ENCODE measurements at places on chromosomes 3 and 15. TPM values are rescaled to one million over a fixed set of nuclear protein-coding genes. Genes with fewer than 3 reads are reported as not detected.

DNA sequence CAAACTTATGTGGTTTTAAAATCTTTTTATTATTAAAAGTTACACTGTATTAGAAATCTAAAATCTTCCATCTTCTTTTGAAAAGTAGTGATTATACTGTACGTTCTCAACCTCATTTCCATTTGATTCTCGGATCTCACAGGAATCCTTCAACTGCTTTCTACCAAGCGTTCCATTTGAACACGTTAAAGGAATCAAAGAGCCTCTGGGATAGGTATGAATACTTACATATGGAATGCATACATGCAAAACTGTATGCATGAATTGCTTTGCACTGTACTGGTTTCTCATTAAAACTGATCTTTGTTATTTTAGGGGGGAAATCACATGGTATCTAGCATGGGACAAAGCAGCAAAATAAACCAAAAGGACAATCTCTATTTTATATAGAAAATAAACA is 14.8 kb downstream of the TSC22D2 start:
- no peak for DNase-seq

CLDN1 gene
- total RNA-seq = 0.13 TPM

DNA sequence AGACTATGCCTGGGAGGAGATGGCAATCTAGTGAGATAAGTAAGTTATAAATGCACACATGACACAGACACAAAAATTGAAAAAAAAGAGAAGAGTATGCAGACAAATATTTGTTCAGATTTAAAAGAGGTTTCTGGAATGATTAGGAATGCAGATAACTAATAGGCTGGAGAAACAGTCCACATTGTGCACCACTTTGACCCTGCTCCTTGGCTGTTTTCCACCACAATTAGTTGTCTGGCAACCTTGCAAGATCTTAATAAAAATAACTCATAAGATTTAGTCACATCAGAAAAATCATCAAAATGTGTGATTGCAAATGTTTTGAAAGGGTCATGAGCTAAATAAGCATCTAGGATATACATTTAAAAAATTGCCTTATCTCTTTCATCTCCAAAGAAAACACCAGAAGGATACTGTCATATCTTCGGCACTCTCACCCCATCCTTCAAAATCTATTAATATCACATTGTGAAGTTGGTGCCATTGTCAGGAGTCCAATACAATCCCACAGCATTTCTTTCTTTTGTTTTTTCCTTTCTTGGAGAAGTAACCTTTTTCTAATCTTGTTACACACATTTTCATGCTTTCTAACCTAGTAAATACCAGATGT is 153.7 kb upstream of the KCNMB2 start:
- DNase-seq = peak; percentile 82

GRCh38 chr15:41011055-41011815 is 58.0 kb downstream of the CHAC1 start:
- peak; percentile 28 for DNase-seq

CYP1A1 gene
- total RNA-seq = 39.8 TPM

GRCh38 chr15:77563623-77564156 is 69.0 kb downstream of the LINGO1 start:
- no peak for DNase-seq

DNA sequence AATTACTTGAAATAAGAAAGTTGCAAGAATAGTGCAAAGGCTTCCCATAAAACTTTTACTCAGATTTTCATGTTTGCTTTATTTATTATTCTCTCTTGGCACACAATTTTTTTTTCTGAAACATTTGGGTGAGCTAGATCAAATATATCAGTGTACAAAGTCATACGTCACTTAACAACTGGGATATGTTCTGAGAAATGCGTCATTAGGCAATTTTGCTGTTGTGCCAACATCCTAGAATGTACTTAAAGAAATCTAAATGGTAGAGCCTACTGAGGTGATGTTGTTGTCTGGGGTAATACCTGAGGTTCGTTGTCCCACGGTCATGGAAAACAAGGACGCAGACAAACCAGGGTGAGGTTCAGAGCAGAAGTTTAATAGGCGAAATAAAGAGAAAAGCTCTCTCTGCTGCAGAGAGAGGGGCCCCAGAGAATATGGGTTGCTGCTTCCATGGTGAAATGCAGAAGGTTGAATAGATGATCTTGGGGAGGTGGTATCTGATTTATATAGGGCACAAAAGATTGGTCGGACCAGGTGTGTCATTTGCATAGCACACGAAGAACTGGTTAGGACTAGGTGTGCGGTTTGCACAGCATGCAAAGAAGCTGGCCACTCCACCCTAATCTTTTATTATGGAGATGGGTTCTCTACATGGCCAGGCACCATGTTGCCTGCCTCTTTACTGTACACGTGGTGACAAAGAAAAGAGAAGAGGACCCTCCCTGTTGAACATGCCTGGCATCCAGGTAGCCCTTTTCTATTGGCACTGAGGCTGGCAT is 8.8 kb upstream of the GRAMD1C start:
- DNase-seq = no peak

- DNase-seq = no peak
Measured at GRCh38 chr3:4514916-4515315, 21.8 kb downstream of the ITPR1 start.

- no peak for DNase-seq
Measured at GRCh38 chr3:185089751-185090150, 63.1 kb downstream of the C3orf70 start.

DNA sequence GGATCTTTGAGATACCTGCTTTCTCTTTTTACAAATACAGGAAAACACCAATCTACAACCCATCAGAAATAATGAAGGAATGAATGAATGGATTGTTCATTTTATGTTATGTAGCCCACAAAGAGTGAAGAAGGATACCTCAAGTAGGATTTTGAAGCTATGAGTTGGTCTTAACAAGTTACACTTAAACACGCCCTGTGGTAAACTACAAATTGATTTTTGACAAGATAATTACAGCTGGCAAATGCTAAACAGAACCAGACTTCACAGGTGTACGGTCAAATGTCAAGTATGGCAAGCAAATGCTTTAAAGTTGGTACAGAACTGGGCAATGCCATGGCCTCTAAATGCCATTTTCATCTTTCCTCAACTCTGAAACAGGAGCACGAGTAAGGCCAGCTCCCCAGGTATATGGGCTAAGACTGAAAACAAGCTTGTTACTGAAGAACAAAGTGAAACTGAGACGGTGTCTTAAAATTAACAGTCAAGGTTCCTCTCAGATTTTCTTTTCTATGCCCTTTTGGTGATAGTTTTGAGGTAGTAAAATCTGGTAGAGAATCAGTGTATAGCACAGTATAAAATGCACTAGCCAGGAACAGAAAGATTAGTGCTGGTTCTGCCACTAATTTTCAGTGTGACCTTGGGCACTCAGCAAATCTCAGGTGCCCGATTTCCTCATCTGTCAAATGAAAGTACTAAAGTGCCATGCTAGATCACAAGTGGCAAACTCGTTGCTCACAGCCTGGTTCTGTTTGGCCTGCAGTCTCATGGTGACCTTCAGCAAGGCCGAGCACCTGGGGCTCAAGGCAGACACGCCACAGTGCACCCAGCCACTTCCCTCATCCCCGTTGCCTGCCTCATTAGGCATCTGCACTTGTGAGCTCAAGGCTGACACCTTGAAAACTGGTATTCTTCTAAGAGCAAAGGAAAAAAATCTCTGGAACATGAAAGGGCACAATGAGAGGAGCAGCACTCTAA is 9.5 kb downstream of the RUVBL1 start:
- no peak for DNase-seq

DUOXA2 gene
- not detected for total RNA-seq

GRCh38 chr3:107028086-107028485 is 349.2 kb upstream of the CCDC54 start:
- DNase-seq = no peak

ALS2CL gene
- 5.4 TPM for total RNA-seq

DNA sequence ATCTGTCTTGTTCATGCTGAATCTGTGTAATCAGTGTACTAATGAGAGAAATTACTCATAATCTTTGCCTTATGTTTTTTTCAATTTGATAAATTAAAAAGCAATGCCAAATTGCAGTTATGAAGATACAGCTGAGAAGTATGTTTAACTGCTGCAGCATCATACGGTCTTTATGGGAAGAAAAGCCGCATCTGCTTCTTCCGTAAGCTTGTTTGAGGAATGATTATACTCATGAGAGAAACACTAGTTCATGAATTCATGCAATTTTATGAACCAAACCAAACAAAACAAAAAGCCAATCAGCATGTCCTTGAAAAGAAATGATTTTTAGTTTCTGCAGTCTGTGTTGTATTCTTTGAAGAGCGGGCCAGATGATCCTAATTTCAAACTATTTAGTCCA is 275.9 kb upstream of the ARHGEF26 start:
- DNase-seq = no peak

DNA sequence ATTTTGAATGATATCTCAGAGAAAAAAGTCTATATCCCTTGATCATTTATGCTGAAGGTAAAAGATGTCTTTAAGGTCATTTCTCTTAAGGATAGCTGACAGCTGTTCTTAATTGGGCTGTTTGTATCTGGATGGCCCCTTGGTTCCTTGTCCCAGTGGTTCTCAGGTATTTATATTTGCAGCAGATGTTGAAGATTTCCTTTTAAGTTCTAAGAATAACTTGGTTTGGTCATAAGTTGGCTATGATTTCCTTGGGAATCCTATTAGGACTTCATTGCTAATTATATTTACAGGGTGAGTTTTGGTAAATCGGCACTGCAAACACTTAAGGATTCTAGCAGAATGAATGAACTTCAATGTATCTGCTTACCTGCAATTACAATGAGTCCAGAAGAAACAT is 460.4 kb upstream of the SGO1 start:
- no peak for DNase-seq

DNA sequence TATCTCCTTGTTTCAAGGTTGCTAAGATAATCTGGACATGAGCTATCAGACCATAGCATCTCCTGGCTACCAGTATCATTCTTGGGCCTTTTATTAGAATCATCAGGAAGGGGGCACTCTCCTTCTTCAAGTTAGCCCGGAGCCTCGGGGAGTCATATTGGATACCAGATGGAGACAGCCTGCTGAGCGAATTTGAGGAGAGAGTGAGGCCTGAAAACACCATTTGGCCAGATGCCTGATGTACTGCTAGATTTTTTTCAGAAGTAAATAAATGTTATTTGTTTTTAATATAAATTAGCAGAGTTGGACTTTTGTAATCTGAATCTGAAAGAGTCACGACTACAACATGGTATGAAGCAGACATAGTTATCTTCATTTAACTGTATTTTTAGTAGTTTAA is 848.6 kb downstream of the IGSF11 start:
- no peak for DNase-seq

DNA sequence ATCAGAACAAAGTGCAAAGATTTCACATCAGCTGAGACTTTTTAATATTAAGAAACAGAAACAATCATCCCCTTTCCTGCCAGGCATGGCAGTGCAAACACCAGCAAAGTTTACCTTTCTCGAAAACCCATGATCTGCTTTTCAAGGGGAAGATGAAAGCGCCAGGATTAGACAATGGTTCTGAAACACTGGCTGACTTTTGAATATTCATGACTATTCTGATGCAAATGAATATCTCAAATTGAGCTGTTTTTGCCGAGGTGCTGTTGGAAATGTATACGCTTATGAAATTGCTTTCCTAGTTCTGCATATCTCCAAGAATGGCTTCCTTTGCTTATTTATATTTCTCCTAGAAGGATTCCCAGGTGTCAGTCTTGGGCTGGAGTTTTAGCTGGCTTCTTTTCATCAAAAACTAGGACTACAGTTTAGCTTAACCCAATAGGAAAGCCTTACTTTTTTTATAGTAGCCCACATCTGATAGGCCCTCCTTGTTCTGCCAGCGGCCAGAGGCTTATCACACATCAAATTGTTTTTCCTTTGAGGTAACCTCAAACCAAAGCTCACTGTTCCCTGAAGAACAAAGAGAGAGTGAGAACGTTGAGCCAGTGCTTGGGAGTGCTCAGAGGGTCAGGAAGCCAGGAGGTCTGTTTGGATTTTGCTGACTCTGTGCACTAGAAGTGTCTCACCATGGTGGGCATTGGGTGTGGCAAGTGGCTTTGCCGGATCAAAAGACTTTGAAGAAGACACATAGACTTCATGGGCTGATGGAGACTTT is 74.0 kb upstream of the PLCL2 start:
- DNase-seq = no peak

GRCh38 chr15:40855706-40856234 is 11.9 kb downstream of the SPINT1 start:
- DNase-seq = no peak

DNA sequence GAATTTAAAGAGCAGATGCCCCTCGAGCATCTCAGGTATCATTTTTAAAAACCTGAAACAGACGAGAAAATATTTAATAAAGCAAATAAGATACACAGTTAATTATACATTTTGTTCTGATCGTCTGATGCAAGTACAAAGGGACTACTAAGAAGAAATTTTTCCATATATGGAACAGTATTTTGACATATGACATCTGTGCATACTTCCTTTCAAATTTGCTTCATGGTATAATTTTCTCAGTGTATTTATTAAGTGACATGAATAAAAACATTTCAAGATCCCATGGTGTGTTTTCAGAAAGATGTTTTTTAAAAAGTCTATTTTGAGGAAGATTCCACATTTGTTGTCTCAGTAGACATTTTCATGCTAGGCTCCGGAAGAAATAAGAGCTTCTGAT is 208.1 kb downstream of the VGLL3 start:
- no peak for DNase-seq

DNA sequence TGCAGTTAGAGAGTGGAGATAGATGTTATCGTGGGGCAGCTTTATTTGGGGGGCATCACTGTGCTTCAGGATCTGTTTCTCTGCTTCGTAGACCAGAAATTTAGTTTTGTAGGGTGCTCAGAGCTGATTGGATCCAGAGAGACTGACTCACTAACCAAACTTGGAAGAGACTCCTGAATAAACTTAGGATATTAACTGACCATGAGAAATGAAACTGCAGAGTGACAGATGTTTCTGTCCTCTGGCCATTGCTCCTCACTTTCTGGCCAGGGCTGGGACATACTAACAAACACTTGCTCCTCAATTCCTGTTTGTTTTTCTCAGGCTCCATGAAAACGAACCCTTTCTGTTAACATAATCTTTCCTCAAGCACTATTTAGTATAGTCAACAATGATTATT is 4.3 kb downstream of the ZNF592 start:
- DNase-seq = peak; percentile 41

HCN4 gene
- total RNA-seq = not detected

DNA sequence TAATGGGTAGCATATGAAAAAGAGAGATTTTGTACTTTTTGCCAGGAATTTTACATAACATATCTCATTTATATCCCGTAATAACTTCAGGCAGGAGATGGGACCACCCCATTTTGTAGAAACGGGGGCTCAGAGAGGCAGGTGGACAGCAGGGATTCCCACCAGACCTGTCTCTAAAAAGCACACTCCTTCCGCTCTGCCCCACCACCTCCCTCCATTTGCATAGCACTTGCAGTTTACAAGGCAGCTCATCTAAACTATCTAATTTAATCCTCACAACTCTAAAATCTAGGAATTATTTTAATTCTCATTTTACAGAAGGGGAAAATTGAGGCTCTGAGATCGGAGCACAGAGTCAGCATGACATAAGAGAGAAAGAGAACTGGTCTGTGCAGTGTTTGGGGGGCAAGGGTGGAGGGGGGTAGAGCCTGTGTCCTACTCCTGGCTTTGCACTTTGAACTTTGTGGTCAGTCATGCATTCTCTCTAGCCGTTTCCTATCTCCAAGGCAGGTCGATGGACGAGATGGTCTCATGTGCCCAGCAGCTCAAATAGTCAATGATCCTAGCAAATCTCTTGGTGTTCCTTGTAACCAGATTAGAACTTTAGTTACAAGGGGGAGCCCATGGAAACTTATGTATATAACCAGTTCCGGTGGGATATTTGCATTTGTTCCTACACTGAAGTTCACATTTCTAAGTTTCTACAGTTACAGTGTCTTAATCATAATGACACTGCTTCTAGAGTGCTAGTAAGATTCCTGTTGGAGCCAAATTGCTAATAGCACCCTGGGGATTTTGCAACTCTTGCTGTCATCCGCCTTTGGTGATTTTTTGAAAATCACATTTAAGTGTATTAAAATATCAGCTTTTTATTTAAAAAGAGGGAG is 18.6 kb downstream of the CRYGS start:
- DNase-seq = no peak

CFAP91 gene
- not detected for total RNA-seq
